Mammary epithelial cell (primary cell): ENCODE measurements at places on chromosomes 16 and 17. TPM values are rescaled to one million over a fixed set of nuclear protein-coding genes. Genes with fewer than 3 reads are reported as not detected.

The SLC46A1 gene
- 12.6 and 15.3 TPM in 2 replicates for total RNA-seq

The SRL gene
- not detected in 2 replicates for total RNA-seq

The RNF43 gene
- 11.4 and 23.7 TPM in 2 replicates for total RNA-seq

The TP53TG3D gene
- 1.2 TPM for total RNA-seq

The LITAFD gene
- not detected for total RNA-seq

The COA3 gene
- 31.5 TPM for total RNA-seq

The MSLN gene
- 1.4 and 2.1 TPM in 2 replicates for total RNA-seq

The ZPBP2 gene
- not detected in 2 replicates for total RNA-seq

The APOH gene
- not detected for total RNA-seq

The QPRT gene
- 0.12 TPM in 1 of 2 replicates, not detected in the other for total RNA-seq

The SMARCE1 gene
- total RNA-seq, result 94.2 and 107 TPM in 2 replicates

The SCN4A gene
- total RNA-seq, result not detected

The NHLRC4 gene
- not detected in 2 replicates for total RNA-seq
